ENCODE measurements at places on chromosomes 11 and 22.

- DNase-seq: no peak
Measured at GRCh38 chr11:96125400-96125799, 201.5 kb upstream of the MTMR2 start.

DNA sequence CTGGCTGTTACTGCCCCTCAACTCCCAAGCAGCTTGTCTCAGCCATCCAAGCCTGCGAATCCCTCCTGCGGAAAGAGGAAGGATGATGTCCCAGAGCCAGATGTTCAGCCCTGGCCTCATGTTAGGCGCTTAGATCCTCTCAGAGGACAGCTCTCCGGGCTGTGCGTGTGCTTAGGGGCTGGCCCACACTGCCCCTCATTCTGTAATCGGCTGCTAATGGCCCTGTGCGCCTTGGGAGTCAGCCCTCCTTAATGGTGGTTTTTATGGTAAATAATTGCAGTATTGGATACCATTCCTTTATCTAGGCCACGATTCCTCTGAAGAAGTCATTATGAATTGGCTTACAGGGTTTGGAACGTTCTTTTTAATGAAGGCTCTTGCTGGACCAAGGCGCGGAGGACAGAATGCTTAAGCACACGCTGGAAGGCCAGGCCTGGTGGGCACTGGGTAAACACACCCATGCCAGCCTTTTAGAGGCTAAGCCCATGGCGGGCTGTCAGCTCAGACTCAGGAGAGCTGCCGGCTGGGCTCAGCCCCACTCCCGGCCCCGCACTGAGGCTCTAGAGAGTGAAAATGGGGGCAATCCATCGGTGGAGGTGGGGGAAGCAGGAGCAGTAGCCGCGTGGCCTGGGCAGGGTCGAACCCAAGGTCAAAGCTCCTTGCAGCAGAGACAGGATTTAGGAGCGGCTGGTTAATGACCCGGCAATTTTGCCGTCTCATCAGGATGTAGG is 1157.5 kb downstream of the BRD1 start:
- DNase-seq: no peak

GRCh38 chr11:96284917-96285316 is 58.1 kb downstream of the MAML2 start:
- no peak for DNase-seq

DNA sequence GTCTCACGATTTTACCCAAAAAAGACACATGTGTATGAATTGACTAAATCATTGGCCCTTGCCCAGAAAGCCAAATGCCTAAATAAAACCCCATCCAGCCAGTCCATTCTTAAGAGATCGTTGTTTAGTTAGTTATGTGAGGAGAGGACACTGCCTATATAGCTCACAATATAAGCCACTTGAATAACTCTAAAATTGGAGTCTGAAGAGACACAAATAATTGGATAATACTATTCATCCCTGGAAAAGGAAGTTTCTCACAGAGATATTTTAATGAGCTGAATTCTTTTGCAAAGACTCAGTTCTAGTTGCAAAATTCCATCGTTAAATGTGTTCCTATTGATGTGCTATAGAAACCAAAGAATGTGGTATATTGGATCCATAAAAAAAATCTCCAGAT is 176.7 kb downstream of the SOX6 start:
- DNase-seq: no peak

Data from caudate nucleus (tissue), 63 donors.